Stimulated activated CD8-positive, alpha-beta memory T cell treated with anti-CD3 and anti-CD28 coated beads, Interleukin-15, amount 100 ng/mL, for 24 hours (primary cell): ENCODE measurements at places on chromosomes 4 and X.

GRCh38 chrX:118637997-118638396 lies 89.4 kb upstream of the IL13RA1 start:
- DNase-seq = no peak

GRCh38 chr4:18318682-18319388 lies 297.3 kb upstream of the LCORL start:
- DNase-seq = no peak

DNA sequence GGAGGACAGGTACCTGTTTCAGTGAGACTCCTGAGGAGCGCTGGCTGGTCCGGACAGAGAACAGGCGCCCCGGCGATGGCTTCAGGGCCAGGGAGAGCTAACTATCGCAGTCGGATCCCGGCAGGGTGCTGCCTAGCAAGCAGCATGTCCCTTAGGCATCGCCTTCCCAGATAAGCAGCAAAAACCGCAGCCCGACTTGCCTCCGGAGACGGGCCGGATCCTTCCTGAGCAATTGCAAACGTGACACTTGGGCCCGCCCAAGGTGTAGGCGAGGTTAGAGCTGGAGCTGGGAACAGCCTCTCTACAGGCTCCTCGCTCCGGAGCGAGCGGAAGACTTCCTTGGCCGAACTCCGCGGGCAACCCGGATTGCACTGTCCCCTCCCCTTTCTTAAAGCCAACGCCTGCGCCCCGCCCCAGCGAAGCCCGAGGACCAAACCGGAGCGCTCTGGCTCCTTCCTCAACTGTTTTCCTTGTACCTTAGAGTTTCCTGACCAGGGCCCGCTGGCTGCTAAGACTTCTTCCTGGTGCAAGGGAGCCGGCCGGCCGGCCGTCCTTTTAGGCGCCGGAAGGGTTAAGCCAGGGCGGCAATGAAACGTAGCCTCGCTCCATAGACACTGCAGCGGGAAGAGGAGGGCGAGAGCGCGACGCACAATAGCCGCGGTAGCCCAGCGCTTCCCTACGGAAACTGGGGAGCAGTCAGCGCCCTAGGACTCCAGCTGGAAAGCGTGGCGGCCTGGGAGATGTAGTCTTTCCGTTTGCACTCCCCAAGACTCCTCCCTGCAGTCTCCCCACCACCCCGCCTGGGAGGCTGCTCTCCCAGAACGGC lies at the start of gene OPHN1:
Gene OPHN1, minus strand, starts transcription at position 341 of the 826 bp plus-strand sequence. CDS start 475 bp downstream, outside the sequence.
- DNase-seq = no peak

DNA sequence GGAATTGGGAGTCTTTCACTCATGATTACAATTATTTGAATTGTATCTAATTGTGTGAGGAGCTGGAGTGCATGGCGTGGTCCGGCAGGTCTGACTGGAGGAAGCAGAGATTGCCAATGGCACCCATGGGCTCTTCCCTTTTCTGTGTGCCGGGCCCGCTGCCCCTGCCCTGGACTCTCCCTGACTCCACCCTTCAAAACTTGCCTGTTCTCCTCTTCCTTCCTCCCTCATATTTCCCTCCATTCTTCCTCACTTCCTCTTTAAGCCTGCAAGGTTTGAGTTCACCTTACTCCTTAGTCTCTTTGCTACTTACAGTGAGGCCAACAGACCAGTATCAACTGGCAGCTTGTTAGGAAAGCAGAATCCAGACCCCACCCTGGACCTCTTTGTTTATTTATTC lies 6.5 kb upstream of the STBD1 start:
- DNase-seq = no peak

DNA sequence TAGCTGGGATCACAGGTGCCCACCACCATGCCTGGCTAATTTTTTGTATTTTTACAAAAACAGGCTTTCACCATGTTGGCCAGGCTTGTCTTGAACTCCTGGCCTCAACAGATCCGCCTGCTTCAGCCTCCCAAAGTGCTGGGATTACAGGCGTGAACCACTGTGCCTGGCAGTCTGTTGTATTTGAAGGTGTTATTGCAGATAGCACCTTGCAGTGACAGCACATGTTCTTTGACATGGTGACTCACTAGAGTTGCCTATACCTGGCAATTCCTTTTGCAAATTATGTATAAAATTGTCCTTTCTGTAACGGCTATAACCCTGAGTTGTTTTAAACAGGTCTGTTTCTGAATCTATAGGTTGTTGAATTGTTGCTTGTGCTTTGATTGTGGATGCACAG lies 7.9 kb downstream of the OGT start:
- no peak for DNase-seq
